ENCODE measurements at places on chromosomes 4 and X. TPM values are rescaled to one million over a fixed set of nuclear protein-coding genes. Genes with fewer than 3 reads are reported as not detected.
A peak's percentile ranks its signal among the peaks of the same experiment; 100 is the strongest.

The RAB33A gene
- 33.1 TPM for total RNA-seq

The PCGF3 gene
- 51.6 TPM for total RNA-seq

The TEX13D gene
- not detected for total RNA-seq

The FAM236A gene
- not detected for total RNA-seq

The FAM184B gene
- not detected for total RNA-seq

The RS1 gene
- not detected for total RNA-seq

DNA sequence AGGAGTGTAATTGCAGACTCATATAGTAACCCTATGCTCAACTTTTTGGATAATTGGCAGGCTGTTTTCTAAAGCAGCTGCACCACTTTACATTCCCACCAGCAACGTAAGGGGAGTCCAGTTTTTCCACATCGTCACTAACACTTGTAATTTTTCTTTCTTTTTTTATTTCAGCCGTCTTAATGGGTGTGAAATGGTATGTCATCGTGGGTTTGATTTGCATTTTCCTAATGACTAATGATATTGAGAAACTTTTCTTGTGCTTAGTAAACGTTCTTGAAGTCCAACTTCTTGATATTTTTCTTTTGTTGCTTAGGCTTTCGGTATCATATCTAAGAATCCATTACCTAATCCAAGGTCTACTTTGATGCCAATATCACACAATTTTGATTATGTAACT lies 95.3 kb upstream of the IL1RAPL1 start:
- DNase-seq, result no peak
- H3K27me3 ChIP-seq, result no peaks in the 10 kb centered on the region
- no peak overlapping the region for H3K4me3 ChIP-seq
- no peak overlapping the region for H3K27ac ChIP-seq
- no peaks in the 10 kb centered on the region for H3K4me1 ChIP-seq

- DNase-seq, result no peak
- H3K27ac ChIP-seq, result no peak overlapping the region
- H3K36me3 ChIP-seq, result no peaks in the 10 kb centered on the region
- H3K4me3 ChIP-seq, result no peak overlapping the region
- peaks cover 2% of the 10 kb centered on the region for H3K4me1 ChIP-seq
These were observed 63.7 kb downstream of the VSIG4 start for GRCh38 chrX:65976161-65976560.

GRCh38 chrX:13257223-13258051 lies 62.4 kb downstream of the ATXN3L start:
- peaks cover 25% of the 10 kb centered on the region for H3K4me1 ChIP-seq
- H3K27me3 ChIP-seq, result no peaks in the 10 kb centered on the region
- no peak overlapping the region for H3K4me3 ChIP-seq
- DNase-seq, result no peak

- DNase-seq, result no peak
- no peak overlapping the region for H3K4me3 ChIP-seq
- no peak overlapping the region for H3K27ac ChIP-seq
- H3K27me3 ChIP-seq, result no peaks in the 10 kb centered on the region
- peaks cover 11% of the 10 kb centered on the region for H3K36me3 ChIP-seq
These were observed 26.2 kb downstream of the YY2 start for GRCh38 chrX:21881881-21882574.

GRCh38 chr4:56874923-56875322 lies 32.8 kb upstream of the REST start:
- no peak overlapping the region for H3K27ac ChIP-seq
- H3K4me1 ChIP-seq, result peaks cover 9% of the 10 kb centered on the region
- H3K36me3 ChIP-seq, result no peaks in the 10 kb centered on the region
- no peak for DNase-seq
- no peaks in the 10 kb centered on the region for H3K27me3 ChIP-seq
- H3K4me3 ChIP-seq, result no peak overlapping the region

GRCh38 chr4:186132577-186133242 lies 28.2 kb downstream of the FAM149A start:
- no peaks in the 10 kb centered on the region for H3K36me3 ChIP-seq
- no peak overlapping the region for H3K4me3 ChIP-seq
- peaks cover 6% of the 10 kb centered on the region for H3K27me3 ChIP-seq
- peaks cover 4% of the 10 kb centered on the region for H3K4me1 ChIP-seq
- no peak overlapping the region for H3K27ac ChIP-seq

DNA sequence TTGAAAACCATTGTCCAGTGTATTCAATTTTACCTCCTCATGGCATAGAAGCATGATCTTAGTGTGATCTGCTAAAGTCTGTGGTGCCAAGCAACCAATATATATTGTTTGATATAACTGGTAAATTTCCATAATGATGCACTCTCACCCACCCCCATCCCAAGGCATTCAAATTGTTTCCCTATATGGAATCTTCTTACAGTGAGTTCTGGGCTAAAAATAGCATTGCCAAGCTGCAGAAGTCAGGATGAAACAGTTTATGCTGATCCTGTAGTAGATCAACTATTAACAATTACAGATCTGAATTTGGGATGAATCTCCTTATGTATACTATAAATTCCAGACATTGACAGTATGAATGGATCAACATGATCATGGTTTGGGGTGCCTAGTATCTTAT lies 20.9 kb downstream of the FGF13 start:
- H3K36me3 ChIP-seq, result no peaks in the 10 kb centered on the region
- H3K27me3 ChIP-seq, result no peaks in the 10 kb centered on the region
- H3K4me3 ChIP-seq, result no peak overlapping the region

DNA sequence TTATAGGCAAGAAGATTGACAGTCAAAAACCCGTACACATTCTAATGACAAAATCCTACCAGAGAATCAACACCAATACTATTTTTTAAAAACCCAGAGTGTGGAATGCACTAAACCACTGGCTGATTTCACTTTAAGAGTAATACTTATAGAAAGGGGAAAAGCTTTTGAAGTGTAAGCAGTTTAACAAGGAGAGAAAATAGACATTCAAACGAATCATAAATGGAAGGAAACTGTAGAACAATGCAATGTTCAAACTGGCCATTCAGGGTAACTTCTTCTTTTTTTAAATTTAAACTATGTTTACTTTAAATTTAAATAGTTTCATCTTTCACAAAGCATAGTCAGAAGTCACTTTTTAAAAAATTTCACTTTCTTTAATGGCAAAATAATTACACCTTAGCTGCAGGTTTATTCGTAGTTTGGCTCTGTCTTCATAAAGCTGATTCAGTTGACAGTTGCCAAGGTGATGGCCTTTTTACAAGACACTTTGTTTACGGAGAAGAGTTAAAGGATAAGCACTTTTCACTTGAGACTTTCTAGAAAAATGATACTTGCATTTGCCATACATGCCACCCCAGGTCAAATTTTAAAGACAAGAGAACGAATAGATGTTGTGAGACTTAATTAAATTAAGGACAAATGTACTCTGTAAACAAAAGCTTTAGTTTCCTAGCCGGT lies 82.4 kb upstream of the KLF3 start:
- H3K27me3 ChIP-seq, result no peaks in the 10 kb centered on the region

DNA sequence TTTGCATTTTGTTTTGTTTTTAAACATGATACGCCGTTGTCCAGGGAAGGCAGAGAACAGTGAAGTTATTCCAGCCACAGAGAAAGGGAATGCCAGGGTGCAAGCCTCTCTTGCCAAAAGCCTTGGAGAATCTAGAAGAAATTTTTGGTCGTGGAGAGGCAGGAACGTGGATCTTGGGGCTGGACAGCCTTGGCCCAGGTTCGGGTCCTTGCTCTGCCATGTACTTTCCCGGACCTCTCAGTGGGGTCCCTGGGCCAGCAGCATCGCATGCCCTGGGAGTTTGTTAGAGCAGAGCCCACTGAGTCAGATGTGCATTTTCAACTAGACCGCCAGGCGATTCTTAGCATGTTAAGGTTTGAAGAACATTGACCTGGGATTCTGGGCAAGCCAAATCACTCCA lies 18.6 kb downstream of the FAM9A start:
- H3K4me3 ChIP-seq, result no peak overlapping the region
- H3K27me3 ChIP-seq, result peaks cover 3% of the 10 kb centered on the region
- no peak overlapping the region for H3K27ac ChIP-seq
- H3K4me1 ChIP-seq, result peaks cover 2% of the 10 kb centered on the region
- no peak for DNase-seq

GRCh38 chrX:154016366-154017076 lies 3.2 kb downstream of the IRAK1 start:
- peaks cover 9% of the 10 kb centered on the region for H3K36me3 ChIP-seq
- peaks cover 8% of the 10 kb centered on the region for H3K4me1 ChIP-seq
- no peaks in the 10 kb centered on the region for H3K27me3 ChIP-seq

- no peak for DNase-seq
- H3K36me3 ChIP-seq, result no peaks in the 10 kb centered on the region
- no peak overlapping the region for H3K27ac ChIP-seq
- H3K27me3 ChIP-seq, result no peaks in the 10 kb centered on the region
- no peak overlapping the region for H3K4me3 ChIP-seq
- H3K4me1 ChIP-seq, result no peaks in the 10 kb centered on the region
These were observed 448.7 kb upstream of the FAM241A start for GRCh38 chr4:111696505-111696904.

DNA sequence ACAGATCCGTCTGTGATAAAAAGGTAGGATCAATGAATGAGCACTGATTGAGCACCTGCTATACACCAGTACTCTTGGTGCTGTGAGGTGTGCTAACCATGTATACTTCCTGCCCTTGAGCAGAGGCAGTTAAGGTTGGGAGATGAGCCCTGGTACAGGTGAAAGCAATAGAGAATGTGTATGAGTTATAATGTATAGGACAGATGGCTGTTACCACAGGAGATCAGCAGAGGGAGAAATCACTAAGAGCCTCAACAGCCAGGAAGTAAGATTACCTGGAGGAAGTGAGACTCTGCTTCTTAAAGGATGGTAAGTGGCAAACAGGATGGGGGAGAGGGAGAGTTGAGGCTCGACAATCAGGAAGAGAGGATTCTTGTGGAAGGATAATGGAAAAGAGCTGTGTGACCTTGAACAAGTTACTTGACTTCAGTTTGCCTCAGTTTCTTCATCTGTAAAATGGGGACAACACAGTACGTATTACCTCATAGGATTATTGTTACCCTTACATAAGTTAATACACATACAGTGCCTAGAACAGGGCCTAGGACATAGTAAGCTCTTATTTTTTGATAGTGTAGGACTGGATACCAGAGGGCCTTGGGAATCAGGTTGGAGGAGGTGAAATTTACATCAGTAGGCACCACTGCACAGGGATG lies 9.1 kb downstream of the CXCR3 start:
- H3K36me3 ChIP-seq, result peaks cover 50% of the 10 kb centered on the region
- peak overlapping the region; percentile 64 for H3K4me3 ChIP-seq
- peak overlapping the region; percentile 87 for H3K27ac ChIP-seq
- H3K4me1 ChIP-seq, result peaks cover 57% of the 10 kb centered on the region

- H3K27me3 ChIP-seq, result peaks cover 4% of the 10 kb centered on the region
- H3K4me1 ChIP-seq, result peaks cover 3% of the 10 kb centered on the region
- no peaks in the 10 kb centered on the region for H3K36me3 ChIP-seq
- no peak overlapping the region for H3K4me3 ChIP-seq
These were observed 30.9 kb downstream of the RNF212 start for GRCh38 chr4:1082215-1083182.

DNA sequence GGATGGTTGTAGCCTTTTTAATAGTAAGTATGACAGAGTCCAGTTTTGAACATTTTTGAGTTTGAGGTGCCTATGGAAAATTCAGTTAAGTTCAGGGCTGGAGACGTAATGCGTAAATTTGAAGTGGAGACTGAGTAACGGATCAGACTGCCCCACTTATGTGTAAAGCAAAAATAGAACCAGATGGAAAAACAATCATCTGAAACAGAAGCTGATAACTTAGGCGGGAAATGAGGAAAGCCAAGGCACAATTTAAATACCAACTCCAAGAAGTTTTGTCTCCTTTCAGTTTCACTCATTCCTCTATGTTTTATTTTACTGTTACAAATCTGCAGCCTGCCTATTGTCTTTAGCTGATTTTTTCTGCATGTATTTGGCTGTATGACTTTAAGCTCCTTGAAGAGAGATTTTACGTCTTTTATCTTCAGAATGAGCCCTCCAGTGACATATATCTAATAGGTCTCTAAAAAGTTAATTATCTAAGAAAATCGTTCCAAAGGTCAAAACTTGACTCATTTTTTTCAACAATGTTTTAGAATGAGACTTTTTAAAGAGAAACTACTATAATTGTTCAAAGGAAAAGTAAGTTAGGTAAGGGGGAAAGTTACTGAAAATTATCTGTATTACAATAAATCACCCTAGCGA lies 1.1 kb downstream of the SGCB start:
- H3K4me3 ChIP-seq, result peak overlapping the region; percentile 82
- no peak for DNase-seq
- H3K36me3 ChIP-seq, result no peaks in the 10 kb centered on the region
- H3K27me3 ChIP-seq, result peaks cover 16% of the 10 kb centered on the region
- H3K4me1 ChIP-seq, result peaks cover 23% of the 10 kb centered on the region

DNA sequence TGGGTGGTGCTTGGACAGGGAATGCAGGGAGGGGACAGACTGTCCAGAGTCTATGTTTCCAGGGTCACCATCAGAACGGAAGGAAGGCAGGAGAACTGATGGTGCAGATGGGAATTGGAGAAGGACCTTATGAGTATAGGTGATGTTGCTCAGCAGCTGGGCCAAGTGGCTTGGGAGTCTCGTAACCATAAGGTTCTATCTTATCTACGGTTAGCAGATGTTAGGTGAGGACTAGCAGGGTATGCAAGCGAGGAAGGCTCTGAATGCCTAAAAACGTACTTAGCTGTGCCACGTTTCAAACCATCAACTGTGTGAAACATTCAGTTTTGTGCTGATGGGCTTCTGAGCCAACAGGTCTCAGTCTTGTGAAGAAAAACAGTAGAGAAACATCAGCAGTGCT lies 22.4 kb downstream of the MAGEA9 start:
- no peak for DNase-seq
- no peak overlapping the region for H3K4me3 ChIP-seq
- no peak overlapping the region for H3K27ac ChIP-seq
- H3K4me1 ChIP-seq, result peaks cover 14% of the 10 kb centered on the region

GRCh38 chr4:19224820-19225219 lies 1026.9 kb upstream of the SLIT2 start:
- no peaks in the 10 kb centered on the region for H3K27me3 ChIP-seq
- DNase-seq, result no peak
- no peak overlapping the region for H3K27ac ChIP-seq
- no peaks in the 10 kb centered on the region for H3K36me3 ChIP-seq
- no peak overlapping the region for H3K4me3 ChIP-seq

- DNase-seq, result no peak
- no peak overlapping the region for H3K27ac ChIP-seq
- peaks cover 1% of the 10 kb centered on the region for H3K36me3 ChIP-seq
These were observed 165.8 kb upstream of the CYSLTR1 start for GRCh38 chrX:78493180-78493579.
